ENCODE measurements at places on chromosomes 4 and X. TPM values are rescaled to one million over a fixed set of nuclear protein-coding genes. Genes with fewer than 3 reads are reported as not detected.

CT45A5 gene
- total RNA-seq, result not detected

CENPVL1 gene
- not detected for total RNA-seq

- H3K4me3 ChIP-seq, result no peak overlapping the region
- H3K27ac ChIP-seq, result no peak overlapping the region
- peaks cover 14% of the 10 kb centered on the region for H3K36me3 ChIP-seq
- no peaks in the 10 kb centered on the region for H3K27me3 ChIP-seq
Measured at GRCh38 chr4:173243917-173244658, 75.5 kb downstream of the GALNT7 start.

- no peak overlapping the region for H3K27ac ChIP-seq
- H3K4me3 ChIP-seq, result no peak overlapping the region
- H3K36me3 ChIP-seq, result peaks cover 29% of the 10 kb centered on the region
- DNase-seq, result no peak
- no peaks in the 10 kb centered on the region for H3K27me3 ChIP-seq
- H3K4me1 ChIP-seq, result peaks cover 37% of the 10 kb centered on the region
Measured at GRCh38 chr4:105189855-105190650, 43.4 kb downstream of the TET2 start.
